ENCODE measurements at places on chromosomes 1 and 21.

- DNase-seq, result no peak
Observed at GRCh38 chr1:212581034-212581433, 27.5 kb upstream of the ATF3 start.

DNA sequence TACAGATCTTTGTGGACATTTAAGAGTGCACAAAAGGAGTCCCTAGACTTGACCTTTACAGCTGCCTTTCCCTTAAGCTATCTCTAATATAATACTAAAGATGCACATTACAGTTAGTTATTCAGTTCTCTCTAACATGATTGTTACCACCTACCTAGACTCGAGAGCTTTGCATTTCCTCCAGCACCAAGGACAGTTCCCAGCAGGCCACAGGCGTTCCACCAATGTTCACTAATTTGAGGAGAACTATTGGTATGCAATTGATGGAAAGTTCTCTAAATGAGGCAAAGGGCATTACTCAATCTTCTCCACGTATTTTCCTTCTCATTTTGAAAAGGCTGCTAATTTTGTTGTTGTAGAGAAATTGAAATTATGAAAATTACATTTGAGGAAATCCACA is 5.4 kb upstream of the NTNG1 start:
- no peak for DNase-seq

DNA sequence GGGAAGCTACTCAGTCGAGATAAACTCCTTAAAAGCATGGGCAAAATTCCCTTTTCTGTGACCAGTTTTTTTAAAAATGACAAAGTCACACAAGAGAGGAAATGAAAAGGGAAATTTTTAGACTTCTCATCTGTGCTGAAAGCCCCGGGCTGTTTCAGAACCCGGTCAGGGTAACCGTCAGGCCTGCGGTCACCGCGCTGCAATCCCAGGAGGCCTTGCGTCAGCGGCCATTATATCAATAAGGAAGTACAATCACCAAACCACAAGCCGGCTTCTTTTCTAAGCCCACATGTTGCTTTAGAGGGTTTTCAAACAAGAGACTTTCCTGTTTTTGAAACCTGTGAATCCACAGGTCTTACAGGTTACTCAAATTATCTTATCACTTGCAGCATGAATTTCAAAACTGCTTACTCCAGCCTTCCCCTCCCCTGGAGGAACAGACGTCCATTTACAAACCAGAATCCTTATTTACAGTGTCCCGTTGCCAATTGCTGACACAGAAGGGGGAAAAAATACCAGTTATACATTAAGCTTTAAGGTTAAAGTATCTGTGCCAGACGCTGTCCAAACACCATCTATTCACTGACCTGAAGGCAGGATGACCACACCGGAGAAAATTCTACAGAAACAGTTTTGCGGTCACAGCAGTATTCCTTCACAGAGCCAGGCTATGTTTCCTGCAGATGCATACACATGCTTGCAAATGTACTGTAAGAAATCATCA is 165.3 kb downstream of the TOMM20 start:
- no peak for DNase-seq

DNA sequence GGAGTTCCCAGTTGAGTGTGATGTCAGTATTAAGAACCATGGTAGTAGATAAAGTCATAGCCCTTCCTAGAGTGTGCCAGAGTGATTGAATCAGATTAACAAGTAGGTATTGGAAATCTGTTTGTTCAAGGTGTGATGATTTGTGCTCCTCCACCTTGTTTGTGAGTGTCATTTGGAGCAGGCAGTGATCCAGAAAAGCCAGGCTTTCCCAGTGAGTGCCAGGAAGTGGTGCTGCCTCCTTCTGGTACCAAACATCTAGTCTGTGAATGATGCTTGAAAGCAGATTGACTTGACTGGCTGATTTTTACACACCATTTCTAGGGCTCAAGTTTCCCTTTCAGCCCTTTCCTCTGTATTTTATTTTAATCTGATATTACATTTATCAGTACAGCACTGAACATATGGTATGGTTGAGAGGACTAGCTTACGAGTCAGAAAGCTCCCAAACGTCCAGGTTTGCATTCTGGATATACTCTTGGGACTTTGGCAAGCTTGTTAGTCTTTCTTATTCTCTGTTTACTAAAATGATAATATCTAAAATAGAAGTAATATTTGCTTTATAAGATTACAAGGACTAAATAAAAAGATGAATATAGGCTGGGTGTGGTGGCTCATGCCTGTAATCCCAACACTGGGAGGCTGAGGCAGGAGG is 100.7 kb downstream of the PATJ start:
- DNase-seq, result peak; percentile 11

DNA sequence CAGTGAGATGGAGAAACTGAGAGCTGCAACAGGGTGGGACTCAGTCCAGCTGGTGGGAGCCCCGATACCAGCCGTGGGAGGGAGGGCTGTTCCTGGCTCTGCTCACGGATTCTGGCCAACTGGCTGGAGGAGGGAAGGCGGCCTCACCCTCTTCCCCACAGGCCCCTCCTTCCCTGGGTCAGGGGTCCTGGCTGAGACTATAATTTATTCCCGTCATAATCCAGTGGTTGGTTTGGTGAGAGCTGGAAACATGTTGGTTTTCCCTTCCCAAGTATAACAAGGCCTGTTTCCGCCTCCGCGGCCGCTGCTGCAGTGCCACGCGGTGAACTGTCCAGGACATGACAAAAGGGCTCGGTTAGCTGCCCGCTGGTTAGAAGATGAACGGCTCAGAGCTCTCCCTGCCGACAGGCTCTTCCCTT is 10.0 kb downstream of the PTPRF start:
- no peak for DNase-seq
